ENCODE measurements at places on chromosomes 16 and 17.

DNA sequence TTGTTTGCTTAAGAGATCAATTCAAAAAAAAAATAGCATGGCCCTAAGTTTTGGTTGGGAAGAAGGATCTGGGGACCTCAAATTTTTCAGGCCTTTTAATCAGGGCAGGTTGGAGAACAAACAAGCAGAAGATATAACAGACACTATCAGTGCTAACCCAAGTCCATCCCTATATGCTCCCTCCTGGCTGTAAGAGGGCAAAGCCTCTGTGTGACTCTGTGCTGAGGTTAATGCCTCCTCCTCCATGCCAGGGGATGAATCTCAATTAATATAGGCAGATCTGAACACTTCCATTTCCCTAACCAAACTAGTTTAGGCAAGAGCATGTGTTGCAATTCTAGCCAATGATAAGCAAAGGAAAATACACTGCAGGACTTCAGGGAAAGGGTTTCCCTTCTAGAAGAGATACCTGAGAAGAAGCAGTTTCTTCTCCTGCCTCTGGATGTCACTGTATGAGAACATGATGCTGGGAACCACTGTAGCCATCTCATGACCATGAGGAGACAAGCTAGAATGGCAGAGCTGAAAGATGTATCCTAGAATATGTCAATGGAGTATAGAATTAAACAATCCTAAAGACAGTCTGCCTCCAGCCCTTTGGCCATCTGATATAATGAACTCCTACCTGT, 76.0 kb downstream of the CHD9NB start:
- DNase-seq = no peak

GRCh38 chr17:48160177-48161081, 52.9 kb downstream of the SNX11 start:
- DNase-seq = no peak

DNA sequence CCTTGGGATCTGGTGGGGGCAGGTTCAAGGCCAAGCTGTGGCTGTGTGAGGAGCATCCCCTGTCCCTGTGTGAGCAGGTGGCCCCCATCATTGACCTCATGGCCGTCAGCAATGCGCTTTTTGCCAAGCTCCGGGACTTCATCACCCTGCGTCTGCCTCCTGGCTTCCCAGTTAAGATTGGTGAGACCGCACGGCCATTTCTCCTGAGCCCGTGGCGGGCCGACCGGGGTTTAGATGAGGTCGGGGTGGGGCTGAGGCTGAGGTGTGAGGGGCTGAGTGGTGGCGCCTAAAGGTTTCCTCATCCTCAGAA, 10.7 kb downstream of the CORO6 start:
- no peak for DNase-seq

DNA sequence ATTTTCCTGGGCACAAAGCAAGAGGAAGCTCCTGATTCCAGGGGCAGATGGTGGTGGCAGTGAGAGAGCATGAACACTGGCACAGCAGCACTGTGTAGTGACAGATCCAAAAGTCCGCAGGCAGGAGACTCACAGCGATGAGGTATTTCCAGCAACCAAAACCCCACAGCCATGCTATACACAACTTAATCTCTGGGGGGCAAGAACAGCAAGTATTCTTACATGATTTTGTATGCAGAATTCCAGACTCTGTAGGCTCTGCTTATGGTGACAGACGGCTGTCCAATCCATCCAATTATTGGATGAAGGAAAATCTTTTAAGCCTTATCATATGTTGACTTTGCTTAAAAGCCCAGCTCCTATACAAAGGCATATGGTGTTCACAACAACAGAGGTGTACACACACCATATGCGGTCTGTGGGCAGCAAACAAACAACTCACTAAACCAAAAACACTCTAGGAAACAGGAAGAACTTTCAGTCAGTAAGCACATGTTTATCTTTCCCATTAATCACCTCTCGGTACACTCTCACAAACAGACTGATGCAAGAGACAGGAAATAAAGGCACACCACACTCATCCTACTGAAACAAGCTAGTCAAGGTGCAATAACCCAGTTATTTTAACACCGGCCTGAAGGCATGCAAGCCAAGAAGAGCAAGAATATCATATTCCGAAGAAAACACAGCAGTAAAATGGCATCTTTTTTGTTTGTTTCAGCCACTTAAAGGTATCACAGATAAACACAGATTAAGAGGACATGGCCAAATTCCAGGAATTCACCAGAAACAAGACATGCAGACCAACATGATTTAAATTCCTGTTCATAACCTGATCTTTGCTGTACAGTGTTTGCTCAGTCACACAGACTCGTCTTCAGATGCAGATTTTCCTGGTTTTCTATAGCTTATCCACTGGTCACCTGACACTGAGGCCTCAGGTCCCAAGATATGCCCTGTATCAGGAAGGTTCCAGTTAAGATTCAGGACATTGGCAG, 47.8 kb downstream of the ERN1 start:
- DNase-seq = no peak

GRCh38 chr17:65371702-65372101, 189.7 kb downstream of the AXIN2 start:
- no peak for DNase-seq

DNA sequence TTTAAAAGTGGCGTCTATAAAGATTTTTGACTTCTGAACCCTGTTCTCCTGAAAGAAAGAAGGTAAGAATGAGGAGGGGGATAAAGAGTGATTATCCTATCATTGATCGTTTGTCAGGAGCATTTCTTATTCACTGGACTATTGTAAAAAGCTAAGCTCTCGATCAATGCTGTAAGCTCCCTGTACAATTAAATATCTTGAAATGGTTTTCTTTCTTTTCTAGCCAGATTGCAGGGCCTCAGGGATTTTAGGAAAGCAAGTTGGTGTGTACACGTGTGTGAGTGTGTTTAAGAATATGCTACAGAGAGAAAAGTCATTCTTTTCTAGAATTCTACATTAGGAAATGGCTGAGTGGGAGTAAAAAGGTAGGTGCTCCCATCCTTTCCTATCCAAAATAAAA, 154.5 kb downstream of the AATF start:
- no peak for DNase-seq

DNA sequence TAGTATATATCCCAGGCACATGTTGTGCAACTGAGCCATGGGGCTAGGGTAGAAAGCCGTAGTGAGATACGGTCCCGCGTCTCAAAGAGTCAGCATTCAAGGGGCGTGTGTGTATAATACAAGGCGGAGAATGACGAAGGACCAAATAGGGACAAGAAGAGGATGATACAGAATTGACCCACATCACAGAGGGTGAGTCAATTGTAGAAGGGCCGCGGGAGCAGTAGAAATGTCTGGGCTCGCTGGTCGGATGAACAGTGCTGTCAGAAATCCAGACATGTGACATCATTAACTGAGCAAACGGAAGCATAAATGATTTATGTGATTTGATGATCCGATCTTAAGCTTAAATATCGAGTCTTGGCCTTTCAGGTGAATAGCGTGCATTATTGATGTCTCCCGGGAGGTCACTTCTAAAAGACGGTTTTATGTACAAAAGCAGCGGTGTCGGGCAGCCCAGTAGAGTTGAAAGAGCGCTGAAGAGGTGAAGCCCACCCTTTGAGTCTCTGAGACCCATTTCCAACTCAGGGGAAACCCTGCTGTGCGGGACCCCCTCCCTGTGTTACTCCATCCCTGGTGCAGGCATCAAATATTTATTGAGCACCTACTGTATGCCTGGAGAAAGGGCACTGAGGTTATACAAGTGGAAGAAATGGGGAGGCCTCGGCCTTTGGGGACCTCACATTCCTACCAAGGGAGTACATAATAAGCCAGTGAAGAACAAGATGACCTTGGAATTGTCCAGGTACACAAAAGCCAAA, 45.1 kb downstream of the ATP2C2 start:
- no peak for DNase-seq

DNA sequence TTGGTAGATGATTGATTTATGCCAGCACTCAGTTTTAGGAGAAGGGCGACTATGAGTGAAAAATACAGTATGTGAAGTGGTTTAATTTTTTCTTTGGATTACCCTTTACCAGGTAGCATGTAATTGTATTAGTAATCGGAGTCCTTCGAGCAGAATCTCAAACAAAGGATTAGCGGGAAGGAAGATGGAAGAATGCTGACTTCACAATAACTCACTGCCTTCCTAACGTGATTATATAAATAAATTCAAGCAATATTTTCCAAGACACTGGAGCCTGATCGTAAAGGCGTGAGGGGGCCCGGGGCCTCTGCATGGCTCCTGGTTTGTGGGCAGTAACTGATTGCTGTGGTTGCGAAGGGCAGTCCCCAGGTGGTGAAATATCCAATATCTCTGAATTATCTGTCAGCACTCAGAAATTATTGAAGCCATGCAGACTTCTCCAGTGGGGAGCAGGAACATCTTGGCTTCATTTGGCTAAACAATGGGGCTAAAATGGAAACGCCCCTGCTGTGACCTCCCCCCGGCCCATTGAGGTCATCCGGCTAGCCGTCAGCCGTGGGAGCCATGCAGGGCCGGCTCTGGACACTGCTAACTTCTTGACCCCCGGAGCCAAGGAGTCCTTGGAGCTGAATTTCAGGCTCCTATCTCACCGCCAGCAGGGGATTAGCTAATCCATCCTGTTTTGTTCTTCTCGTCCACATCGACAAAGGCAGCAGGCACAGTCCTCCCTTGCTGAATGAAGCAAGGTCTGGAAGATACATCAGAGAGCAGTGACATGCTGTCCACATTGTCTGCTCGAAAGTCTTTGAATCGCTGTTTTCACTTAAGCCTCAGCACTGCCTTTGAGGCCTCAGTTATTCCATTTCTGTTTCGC, 295.9 kb upstream of the N4BP1 start:
- no peak for DNase-seq

All from skin of body (tissue), 3 donors.